ENCODE measurements at places on chromosomes 1 and 21.

- DNase-seq: no peak
These were observed 96.5 kb upstream of the WNT4 start for GRCh38 chr1:22239378-22239777.

DNA sequence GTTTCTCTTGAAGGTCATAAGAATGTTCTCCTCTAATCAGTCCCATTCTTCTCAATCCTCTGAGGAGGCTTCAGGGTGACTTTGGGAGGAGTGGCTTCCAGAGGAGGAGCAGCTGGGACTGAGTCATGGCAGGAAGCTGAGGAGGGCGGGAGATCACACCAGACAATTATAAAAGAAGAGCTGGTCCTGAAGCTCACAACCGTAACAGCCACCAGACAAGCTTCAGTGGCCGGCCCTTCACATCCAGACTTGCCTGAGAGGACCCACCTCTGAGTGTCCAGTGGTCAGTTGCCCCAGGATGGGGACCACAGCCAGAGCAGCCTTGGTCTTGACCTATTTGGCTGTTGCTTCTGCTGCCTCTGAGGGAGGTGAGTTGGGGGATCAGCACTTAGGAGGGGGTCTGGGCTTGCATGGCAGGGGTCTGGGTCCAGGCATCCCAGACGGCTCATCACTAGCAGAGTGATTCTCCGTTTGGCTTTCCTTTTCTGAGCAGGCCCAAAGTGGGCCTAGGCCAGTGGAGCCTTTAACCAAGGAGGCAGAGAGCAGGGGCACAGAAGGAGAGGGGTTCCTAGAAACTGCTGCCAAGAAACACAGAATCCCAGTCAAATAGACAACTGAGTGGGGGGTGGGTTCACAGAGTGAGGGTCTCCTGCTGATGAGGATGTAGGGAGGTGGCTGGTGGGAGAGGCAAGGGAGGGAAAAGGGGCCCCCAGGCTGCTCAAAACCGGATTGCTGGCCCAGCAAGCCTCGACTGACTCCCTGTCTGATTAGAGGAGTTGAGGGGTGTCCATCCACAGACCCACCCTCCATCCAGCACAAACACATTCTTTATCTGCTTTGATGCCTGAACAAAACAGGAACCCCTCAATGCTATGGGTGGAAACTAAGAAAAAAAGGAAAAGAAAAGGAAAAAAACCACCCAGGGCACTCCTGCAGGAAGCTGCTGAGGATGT lies at the start of gene ECM1:
Gene ECM1, plus strand, starts transcription at position 198 of the 953 bp plus-strand sequence. Its CDS starts 101 bp downstream, at position 299.
- DNase-seq: no peak

DNA sequence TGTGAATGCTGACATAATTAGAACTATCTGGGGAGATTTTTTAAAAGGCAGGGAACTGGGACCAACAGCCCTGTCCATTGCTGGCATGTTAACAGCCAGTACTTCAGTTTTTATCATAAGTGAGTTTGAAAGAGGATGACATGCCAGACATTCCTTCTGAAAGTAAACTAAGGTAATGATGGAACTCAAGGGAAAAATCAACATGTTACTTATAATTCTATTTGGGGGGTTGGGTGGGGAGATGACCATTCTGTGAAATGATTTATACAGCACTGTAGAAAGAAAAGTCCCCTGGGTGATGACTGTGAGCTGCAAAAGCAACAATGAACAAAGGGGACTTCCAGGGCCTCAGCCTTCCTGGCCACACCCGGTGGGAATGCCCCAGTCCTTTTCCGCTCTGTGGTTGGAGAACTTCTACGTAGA lies 5.4 kb upstream of the LAMC2 start:
- DNase-seq: no peak

GRCh38 chr1:24074817-24075589 lies 36.9 kb downstream of the MYOM3 start:
- no peak for DNase-seq

DNA sequence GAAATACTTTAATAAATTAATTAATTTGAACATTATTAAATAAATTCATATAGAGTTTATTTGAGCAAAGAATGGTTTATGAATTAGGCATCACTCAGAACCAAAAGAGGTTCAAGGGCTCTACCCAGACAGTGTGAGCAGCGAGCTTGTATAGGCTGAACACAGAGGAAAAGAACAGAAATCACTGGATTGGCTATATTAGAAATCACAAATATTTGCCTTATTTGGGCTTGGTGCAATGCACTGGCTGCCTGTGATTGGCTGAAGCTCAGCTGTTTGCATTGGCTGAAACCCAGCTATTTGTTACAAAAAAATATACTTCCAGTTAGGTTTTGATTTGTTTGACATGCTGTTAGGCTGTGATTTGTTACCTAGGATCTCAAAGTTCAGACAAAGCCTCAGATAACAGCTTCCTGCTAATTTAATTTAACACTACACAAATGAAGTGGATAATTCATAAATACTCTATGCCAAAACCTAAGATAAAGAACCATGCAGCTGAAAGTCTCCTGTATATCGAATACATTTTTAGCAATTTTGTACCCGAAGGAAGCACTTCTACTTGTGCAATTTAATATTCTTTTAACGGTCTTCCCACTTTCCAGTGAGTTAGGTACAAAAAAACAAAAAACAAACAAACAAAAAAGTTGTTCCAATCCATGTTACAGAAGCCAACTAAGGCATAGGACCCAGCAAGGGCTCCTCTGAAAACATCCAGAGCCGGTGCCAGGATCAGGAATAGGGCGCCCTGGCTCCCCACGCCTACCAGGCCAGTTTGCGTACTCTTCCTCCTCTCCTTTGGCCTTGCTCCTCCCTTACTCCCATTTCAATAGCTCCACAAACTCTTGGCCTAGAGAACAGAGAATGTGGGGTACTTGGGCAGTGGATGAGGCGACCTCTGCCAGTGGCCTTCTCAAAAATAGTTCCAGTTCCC lies 179.1 kb downstream of the DUSP10 start:
- no peak for DNase-seq

DNA sequence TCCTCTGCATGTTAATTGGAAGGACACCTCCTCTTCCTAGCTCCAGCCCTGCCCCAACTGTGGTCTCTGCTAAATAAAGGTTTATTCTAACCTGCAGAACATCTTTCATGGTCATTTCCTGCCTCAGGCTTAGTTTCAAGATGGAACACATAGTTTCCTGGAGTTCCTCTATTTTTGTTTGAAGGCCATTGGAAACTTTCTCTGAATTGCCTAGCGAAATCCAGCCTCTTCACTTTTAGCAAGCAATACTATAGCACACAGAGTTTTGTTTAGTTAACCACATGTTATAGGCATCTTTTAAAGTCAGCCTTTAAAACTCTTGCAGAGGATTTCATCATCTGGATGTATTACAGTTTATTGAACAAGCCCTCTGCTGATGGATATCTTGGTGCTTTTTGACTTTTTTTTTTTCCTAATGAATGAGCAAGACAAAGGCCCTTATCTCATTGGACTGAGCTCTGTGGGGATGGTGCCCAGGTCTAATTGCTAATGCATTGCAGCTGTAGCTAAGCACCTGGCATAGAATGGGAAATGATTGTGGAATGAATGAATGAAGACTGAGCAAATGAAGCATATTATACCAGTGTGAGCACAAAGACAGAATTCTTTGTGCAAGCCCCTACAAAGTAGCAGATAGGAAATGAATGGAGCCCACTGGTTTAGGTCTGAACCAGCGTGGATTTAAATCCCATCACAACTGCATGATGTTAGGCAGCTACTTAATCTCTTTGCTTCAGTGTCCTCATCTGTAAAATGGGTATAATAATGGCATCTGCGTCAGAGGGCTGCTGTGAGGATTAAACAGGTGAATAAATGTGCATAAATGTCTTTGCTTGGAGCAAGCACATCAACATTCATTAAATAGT lies 641 bp upstream of the CFAP107 start:
- no peak for DNase-seq

GRCh38 chr1:67609577-67610341 lies 75.2 kb upstream of the GADD45A start:
- DNase-seq: no peak

DNA sequence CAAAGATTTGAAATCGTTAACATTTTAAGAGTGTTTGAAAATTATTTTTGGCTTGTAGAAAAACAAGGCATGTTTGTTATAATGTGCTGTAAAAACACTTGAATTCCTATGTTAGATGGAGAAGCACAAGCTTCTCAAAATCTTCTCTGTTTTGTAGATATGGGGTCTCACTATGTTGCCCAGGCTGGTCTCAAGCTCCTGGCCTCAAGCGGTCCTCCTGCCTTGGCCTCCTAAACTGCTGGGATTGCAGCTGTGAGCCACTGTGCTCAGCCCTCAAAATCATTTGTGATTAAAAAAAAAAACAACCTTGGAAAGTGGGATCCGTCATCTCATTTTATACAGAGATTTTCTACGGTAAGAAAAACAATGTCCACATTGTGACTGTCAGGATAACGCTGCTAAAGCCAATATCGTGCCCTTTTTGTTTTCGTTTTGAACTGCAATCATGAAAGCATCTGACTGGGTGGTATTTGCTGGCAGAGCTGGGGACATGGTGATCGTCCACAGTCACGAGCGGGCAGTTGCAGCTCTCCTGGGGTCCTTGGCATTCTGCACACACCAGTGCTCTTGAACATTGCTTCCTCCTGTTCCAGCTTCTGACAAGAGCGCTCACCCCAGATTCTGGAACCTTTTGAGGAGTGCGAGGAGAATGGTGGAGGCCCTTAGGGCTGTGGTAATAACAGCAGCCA lies 112.5 kb downstream of the PGBD5 start:
- no peak for DNase-seq

- no peak for DNase-seq
These were observed 165.4 kb downstream of the RUNX1 start for GRCh38 chr21:34883491-34884271.

DNA sequence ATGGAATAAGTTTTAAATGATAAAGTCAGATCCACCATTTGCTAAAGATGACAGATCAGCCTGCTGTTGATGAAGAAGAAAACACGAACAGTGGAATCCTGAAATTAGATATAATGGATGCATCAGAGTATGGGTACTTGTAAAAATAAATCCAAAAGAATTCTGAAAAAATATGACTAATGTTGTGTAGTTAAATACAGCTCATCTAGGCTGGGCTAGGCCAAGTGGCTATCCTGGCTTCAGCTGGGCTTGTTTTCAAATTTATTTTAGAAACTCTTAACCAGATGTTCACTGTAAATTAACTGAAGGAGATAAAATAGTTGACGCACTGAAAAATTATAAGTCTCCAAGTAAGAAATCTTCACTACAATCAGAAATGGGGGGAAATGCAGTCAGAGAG lies 7.4 kb upstream of the RGS2 start:
- no peak for DNase-seq

- no peak for DNase-seq
These were observed 31.8 kb downstream of the UCK2 start for GRCh38 chr1:165858967-165859845.

- DNase-seq: no peak
These were observed 60.3 kb downstream of the TRAF5 start for GRCh38 chr1:211386921-211387320.

DNA sequence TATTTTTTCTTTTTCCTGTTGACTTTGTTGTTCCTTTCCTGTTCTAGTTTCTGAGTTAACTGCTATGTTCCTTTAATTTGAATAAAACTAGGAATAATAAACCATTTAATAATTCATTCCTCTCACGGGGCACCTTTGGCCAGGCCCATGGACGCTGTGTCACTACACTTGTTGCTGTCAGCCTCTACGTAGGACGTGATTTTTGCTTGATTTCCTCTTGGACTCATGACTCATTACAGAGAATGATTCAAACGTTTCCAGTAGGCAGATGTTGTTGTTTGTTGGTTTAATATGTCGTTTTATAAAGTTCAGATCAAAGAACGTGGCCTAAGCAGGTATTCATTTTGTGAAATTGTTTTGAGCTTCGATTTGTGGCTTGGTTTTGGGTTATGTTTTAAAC lies 9.1 kb upstream of the SLC19A1 start:
- no peak for DNase-seq
